Spleen (tissue), 13 donors: ENCODE measurements at places on chromosomes 11 and 22. TPM values are rescaled to one million over a fixed set of nuclear protein-coding genes. Genes with fewer than 3 reads are reported as not detected.
A peak's percentile ranks its signal among the peaks of the same experiment; 100 is the strongest.

GRCh38 chr11:123700772-123701171 lies 40.7 kb downstream of the ZNF202 start:
- no peak overlapping the region for H3K4me3 ChIP-seq
- H3K36me3 ChIP-seq, result no peaks in the 10 kb centered on the region
- peaks cover 2% of the 10 kb centered on the region for H3K27me3 ChIP-seq
- H3K27ac ChIP-seq, result no peak overlapping the region
- no peaks in the 10 kb centered on the region for H3K4me1 ChIP-seq

DNA sequence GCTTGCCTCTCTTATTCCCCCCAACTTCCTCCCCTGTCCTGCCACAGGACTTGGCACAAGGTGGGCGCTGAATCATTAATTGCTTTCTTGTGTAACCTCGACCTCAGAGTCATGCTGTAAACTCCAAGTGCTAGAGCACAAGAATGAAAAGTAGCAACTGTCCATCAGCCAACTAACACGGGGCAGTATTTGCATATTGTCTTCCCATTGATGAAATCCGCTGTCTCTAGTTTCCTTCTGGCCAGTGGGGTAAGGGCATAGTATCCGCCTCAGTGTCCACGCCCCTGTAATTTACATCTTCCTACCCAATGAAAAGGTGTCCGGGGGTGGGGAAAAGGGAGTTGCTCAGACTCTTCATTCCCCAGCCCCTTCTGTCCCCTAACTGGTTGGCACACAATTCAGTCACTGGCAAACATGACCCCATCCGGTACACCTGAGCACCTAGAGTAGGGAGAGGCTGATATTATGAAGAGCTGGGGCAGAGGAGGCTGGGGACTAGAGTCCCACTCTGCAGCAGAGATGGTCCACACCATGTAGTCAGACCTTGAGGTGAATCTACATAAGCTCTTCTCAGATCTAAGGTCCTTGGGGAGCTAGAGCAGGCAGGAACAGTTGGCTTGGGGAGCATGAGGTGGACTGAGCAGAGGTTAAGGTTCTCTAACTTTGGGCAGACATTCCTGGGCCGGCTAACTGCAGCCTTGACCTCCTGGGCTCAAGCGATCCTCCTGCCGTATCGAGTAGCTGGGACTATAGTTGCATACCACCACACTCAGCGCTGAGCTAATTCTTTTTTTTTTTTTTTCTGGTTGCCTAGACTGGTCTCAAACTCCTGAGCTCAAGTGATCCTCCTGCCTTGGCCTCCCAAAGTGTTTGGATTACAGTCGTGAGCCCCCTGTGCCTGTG lies 6.8 kb upstream of the GGA1 start:
- H3K4me3 ChIP-seq, result no peak overlapping the region
- DNase-seq, result no peak
- H3K4me1 ChIP-seq, result peaks cover 38% of the 10 kb centered on the region
- H3K27me3 ChIP-seq, result no peaks in the 10 kb centered on the region
- no peak overlapping the region for H3K27ac ChIP-seq

- no peak for DNase-seq
- H3K27me3 ChIP-seq, result no peaks in the 10 kb centered on the region
- H3K36me3 ChIP-seq, result no peaks in the 10 kb centered on the region
- peak overlapping the region; percentile 51 for H3K27ac ChIP-seq
Measured at GRCh38 chr22:40621309-40622151, 15.0 kb downstream of the MRTFA start.

DNA sequence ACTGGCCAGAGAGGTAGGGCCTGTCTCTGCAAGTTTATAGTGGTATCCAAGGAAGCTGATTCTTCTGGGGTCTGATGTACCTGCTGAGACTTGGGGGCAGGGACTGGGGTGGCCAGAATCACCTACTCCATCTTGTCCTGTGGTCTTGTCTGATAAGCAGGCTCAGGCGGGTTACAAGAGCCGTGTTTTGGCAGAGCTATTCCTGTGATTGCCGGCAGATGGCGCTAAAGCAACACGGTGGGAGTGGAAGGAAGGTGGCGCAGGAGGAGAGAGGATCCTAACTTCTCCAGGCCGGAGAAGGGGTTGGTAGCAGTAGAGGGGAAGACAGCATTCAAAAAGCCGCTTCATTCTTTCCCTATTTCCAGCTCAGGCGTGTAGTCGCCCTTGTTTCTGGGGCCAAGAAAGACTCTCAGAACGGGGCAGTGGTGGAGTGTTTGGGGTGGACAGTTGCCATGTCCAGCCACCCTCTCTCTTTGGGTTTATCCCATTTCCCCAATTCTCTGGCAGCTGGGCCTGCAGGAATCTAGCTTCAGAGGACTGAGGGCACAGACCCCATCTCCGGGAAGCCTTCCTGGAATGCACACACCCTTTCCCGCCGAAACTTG lies 15.1 kb downstream of the CHRM1 start:
- peaks cover 14% of the 10 kb centered on the region for H3K4me1 ChIP-seq
- H3K27me3 ChIP-seq, result no peaks in the 10 kb centered on the region
- H3K4me3 ChIP-seq, result no peak overlapping the region
- H3K36me3 ChIP-seq, result no peaks in the 10 kb centered on the region

DNA sequence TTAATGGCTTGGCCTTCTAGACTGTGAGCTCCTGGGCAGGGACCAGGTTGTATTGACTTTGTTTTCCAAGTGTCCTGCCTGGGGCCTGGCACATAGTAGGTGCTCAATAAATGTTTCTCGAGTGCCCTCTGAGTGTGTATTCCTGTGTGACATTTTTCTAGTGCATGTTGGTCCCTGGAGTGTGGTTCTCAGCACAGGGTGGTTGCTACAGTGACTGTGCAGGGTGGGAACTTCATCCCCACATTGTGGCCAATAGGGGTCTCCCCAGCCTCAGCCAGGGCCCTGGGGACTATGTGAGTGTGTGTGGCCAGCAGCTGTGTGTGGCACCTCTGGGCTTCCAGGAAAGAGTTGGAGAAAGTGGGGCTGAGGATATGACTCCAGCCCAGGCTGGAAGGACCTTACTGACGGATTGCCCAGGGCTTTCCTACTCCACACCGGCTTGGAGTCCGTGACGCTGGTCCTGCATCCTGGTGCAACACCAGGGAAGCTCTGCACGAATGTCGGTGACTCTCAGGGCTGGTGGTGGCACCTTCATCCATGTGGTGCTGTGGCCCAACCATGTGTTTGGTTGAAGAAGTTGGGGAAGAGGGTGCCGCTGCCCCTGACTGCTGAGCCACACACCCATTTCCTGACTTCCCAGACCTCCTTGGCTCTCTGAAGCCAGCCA lies 9.0 kb upstream of the MARK2 start:
- H3K4me1 ChIP-seq, result no peaks in the 10 kb centered on the region
- H3K4me3 ChIP-seq, result no peak overlapping the region
- no peaks in the 10 kb centered on the region for H3K36me3 ChIP-seq
- H3K27ac ChIP-seq, result no peak overlapping the region
- DNase-seq, result no peak
- H3K27me3 ChIP-seq, result no peaks in the 10 kb centered on the region

DNA sequence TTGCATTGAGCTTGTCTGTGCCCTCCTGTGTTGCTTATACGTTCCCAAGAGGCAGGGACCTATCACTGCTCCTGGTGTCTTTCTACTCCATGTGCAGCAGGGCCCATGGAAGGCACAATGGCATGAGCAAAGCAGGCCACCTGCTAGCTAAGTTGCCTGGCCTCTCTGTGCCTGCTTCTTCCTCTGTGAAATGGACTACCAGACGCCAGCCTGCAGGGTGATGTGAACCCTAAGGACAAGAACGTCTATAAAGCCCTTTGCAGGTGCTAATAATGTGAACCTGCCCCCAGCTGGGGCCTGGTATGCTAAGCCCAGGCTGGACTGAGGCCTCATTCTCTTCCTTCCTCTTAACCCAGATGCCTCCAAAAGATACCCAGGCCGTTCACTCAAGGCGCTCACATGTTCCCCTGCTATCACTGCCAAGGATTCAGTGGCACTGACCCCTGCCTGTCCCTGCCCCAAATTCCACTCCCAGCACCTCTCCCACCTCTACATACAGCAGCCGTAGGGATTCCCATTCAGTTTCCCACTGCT lies 4.0 kb downstream of the GUCD1 start:
- peaks cover 32% of the 10 kb centered on the region for H3K36me3 ChIP-seq
- DNase-seq, result no peak
- no peaks in the 10 kb centered on the region for H3K27me3 ChIP-seq
- H3K27ac ChIP-seq, result peak overlapping the region; percentile 41

DNA sequence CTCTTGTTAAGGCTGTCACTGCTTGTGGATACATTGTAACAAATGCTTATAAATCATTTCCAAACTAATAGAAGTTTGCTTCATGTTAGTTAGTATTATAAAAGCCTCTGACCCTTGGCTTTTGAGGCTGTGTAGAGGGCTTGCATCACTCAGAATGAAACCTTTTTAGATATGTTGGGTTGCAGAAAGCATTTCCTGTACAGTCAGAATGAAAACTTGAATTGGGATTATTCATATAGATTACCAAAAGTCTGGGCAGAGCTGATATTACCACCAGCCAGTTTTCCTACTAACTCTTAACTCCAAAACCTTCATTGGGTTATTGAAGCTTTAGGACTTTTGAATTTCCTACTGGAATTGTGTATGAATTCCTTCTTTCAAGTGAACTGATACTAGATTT lies 12.0 kb downstream of the KMT2A start:
- H3K4me1 ChIP-seq, result peaks cover 61% of the 10 kb centered on the region
- no peaks in the 10 kb centered on the region for H3K27me3 ChIP-seq
- DNase-seq, result no peak
- peaks cover 26% of the 10 kb centered on the region for H3K36me3 ChIP-seq
- no peak overlapping the region for H3K27ac ChIP-seq

DNA sequence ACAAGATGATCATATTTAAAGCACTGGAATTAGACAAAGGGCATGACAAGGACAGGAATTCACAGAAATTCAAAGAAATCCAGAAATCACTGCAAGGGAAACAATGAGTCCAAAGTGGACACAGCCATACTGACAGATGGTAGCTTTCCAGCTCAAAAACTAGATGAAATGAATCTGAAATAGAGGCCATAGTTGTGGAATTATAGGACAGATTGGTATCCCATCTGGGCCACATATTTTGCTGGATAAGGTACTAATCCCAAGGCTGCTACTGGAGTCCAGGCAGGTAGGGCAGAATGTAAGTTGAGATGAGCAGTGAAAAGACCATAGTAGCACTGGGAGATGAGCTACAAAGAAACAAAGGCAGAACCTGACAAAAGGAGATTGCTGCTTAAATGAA lies 258.3 kb upstream of the ANO3 start:
- no peaks in the 10 kb centered on the region for H3K27me3 ChIP-seq
- H3K4me3 ChIP-seq, result no peak overlapping the region
- no peak overlapping the region for H3K27ac ChIP-seq
- no peak for DNase-seq

DNA sequence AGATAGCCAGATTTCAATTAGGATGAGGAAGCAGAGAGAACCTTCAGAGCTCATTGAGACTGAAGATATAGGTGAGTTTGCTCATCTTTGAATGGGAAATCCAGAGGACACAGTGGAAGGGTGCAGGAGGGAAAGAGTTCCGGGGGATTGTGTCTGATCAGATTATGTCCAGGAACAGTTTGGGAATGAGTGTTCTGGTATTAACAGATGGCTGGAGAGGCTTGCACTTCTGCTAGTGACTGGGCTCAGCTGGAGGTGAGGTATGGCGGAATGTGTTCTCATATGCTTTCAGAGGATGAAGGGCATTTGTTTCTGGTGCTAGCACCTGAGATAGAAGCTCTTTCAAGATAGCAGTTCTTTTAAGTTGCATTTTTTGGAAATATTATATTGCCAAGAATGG lies 27.6 kb downstream of the ALKBH3 start:
- H3K4me3 ChIP-seq, result no peak overlapping the region
- H3K27ac ChIP-seq, result no peak overlapping the region
- peaks cover 6% of the 10 kb centered on the region for H3K4me1 ChIP-seq
- no peaks in the 10 kb centered on the region for H3K27me3 ChIP-seq
- H3K36me3 ChIP-seq, result no peaks in the 10 kb centered on the region

DNA sequence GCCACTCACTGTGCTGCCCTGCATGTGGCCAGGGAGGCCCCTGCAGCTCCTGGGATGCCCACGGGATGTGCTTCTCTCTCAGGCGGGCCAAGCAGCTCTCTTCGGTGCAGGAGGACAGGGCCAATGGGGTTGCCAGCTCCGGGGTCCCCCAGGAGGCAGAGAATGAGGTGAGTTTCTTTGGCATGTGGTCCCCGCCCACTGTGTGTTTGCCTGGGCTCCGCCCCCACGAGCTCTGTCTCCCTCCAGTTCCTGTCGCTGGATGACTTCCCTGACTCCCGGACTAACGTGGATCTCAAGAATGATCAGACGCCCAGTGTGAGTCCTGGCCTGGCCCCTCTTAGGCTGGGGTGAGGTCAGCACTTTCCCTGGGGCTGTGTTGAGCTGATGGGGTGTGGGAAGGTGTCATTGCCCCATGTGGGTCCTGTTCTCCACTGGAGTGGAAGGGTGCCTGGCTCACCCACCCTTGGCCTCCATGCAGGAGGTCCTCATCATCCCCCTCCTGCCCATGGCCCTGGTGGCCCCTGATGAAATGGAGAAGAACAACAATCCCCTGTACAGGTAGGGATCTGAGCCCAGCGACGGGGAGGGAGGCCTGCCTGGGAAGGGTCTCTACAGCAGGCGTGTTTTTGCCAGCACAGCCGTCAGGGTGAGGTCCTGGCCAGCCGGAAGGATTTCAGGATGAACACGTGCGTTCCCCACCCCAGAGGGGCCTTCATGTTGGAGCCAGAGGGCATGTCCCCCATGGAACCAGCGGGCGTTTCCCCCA lies 7.7 kb downstream of the SCO2 start:
- no peak overlapping the region for H3K27ac ChIP-seq
- no peak for DNase-seq
- H3K27me3 ChIP-seq, result no peaks in the 10 kb centered on the region
- H3K36me3 ChIP-seq, result peaks cover 61% of the 10 kb centered on the region
- H3K4me3 ChIP-seq, result no peak overlapping the region

GRCh38 chr11:34798985-34799384 lies 117.2 kb downstream of the APIP start:
- H3K36me3 ChIP-seq, result no peaks in the 10 kb centered on the region
- no peaks in the 10 kb centered on the region for H3K4me1 ChIP-seq
- no peaks in the 10 kb centered on the region for H3K27me3 ChIP-seq
- no peak for DNase-seq

GRCh38 chr11:66106786-66107599 lies 36.9 kb downstream of the PACS1 start:
- no peak overlapping the region for H3K27ac ChIP-seq
- no peaks in the 10 kb centered on the region for H3K27me3 ChIP-seq
- no peak for DNase-seq

The KRTAP5-7 gene
- 0.13 TPM for polyA plus RNA-seq

The LIF gene
- polyA plus RNA-seq, result 0.77 TPM

The APOL5 gene
- not detected for polyA plus RNA-seq

The SPTBN2 gene
- 1.5 TPM for polyA plus RNA-seq

The THY1 gene
- 7.7 TPM for polyA plus RNA-seq

The RBMXL2 gene
- polyA plus RNA-seq, result not detected

The SLC5A1 gene
- polyA plus RNA-seq, result 0.70 TPM

The PATE2 gene
- not detected for polyA plus RNA-seq

The ANGPTL5 gene
- not detected for polyA plus RNA-seq

The PYGM gene
- polyA plus RNA-seq, result 1.7 TPM

The TSSK2 gene
- polyA plus RNA-seq, result not detected

The GAL3ST3 gene
- 0.03 TPM for polyA plus RNA-seq
